ENCODE measurements at places on chromosomes 3 and 15. TPM values are rescaled to one million over a fixed set of nuclear protein-coding genes. Genes with fewer than 3 reads are reported as not detected.

DNA sequence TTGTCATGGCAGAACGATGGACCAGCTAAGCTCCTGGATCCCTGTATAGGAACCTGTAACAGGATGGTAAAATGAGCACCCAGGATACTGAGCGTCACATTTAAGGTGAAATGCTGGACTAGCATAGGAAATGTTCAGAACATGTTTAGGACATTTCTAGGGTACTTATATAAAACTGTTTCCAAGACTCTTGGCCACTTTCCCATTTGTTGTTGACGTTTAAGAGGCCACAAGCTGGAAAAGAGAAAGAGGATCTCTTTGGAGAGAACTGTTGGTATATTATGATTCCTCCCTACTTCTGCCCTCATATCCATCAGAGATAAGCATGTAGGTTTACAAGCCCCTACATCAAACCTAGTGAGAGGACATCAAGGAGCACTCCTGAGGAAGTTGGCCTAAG is 57.5 kb downstream of the SCN11A start:
- no peak for DNase-seq

Gene ARPIN
- 5.6 TPM for total RNA-seq

DNA sequence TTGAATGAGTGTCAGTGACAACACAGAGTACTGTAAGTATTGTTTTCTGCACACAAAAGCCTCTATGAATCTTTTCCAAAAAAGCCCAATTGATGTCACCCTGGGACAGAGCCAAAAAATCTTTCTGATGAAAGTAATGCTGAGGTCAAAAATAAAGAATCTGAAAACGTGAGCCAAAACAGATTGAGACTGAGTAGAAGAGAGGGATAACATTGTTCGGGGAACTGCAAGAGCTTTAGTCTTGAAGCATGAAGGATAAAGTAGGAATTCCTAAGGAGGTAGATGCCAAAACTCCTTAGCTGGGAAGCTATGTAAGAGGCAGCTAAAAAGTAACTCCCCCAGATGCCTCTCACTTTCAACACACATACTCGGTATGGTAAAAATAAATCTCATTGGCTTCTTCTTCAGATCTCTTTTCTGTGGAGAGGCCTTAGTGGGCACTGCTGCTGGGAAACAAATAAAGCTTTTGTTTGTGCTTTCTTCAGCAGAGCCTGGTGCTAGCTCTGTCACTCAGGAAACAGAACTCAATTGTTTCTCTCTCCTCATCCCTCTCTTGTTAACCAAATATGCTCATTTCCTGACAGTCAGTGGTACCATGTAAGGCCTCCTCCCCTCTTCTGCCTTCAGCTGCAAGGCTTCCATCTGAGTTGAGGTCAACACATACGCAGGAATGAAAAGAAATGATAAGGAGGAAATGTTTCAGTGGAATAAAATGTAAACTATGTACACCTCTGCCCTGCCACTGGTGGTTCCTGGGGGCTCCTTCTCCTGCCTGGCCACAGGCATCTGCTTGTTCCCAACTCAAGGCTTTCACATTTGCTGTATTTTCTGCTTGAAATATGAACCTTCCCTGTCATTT is 58.1 kb downstream of the CD200 start:
- peak; percentile 81 for DNase-seq

Gene CLASP2
- total RNA-seq, result 64.8 TPM

Gene TMEM40
- total RNA-seq, result not detected

Measured in myocyte (in vitro differentiated cells).